ENCODE measurements at places on chromosomes 6 and 20.

DNA sequence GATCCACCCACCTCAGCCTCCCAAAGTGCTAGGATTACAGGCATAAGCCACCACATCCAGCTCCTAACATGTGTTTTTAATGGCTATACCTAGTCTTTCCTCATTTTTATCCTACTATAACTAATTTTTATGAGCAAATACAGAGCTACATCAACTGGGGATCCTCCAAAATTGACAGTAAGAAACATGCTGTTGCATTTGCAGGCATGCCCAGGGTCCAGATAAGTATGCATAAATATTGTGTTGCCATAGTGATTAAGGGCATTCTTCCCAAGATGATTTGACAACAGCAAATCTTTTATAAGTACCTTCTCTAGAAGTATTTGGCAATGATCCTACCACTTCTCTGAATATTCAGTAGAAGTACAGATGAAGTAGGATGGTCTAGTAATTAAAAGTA lies 41.9 kb upstream of the MOXD1 start:
- H3K4me1 ChIP-seq: peaks cover 6% of the 10 kb centered on the region
- H3K27ac ChIP-seq: no peak overlapping the region
- no peak for DNase-seq
- H3K27me3 ChIP-seq: no peaks in the 10 kb centered on the region
- H3K4me3 ChIP-seq: no peak overlapping the region
- peaks cover 22% of the 10 kb centered on the region for H3K36me3 ChIP-seq

- no peaks in the 10 kb centered on the region for H3K27me3 ChIP-seq
- peak; percentile 55 for DNase-seq
- peaks cover 36% of the 10 kb centered on the region for H3K4me1 ChIP-seq
- peaks cover 18% of the 10 kb centered on the region for H3K36me3 ChIP-seq
These were observed 485 bp downstream of the TGIF2 start for GRCh38 chr20:36573798-36574365.

DNA sequence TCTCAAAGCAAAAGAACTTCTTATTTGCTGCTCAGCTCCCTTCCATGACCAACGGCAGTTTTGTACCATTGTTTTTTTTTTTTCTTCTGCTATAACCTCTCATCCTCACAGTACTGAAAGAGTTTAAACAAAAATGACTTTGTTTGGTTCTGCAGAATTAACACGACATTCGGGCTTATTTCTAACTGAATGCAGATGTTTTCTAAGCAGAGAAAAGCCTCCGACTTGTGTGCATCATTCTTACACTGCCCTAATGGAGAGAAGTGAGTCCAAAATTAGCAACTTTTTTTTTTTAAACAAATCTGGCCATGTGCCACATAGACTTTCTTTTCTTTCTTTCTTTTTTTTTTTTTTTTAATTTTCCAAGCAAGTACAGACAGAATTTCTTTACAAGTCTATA lies 382.7 kb downstream of the HDGFL1 start:
- H3K27me3 ChIP-seq: no peaks in the 10 kb centered on the region
- H3K27ac ChIP-seq: no peak overlapping the region
- H3K4me3 ChIP-seq: no peak overlapping the region
- H3K36me3 ChIP-seq: no peaks in the 10 kb centered on the region
- H3K4me1 ChIP-seq: peaks cover 3% of the 10 kb centered on the region

- no peaks in the 10 kb centered on the region for H3K36me3 ChIP-seq
- H3K27ac ChIP-seq: no peak overlapping the region
- peaks cover 25% of the 10 kb centered on the region for H3K27me3 ChIP-seq
- no peak overlapping the region for H3K4me3 ChIP-seq
- no peak for DNase-seq
These were observed 38.6 kb upstream of the SENP6 start for GRCh38 chr6:75563032-75563431.

- no peak for DNase-seq
- H3K4me1 ChIP-seq: no peaks in the 10 kb centered on the region
- no peak overlapping the region for H3K27ac ChIP-seq
- H3K27me3 ChIP-seq: no peaks in the 10 kb centered on the region
- no peaks in the 10 kb centered on the region for H3K36me3 ChIP-seq
These were observed 86.9 kb downstream of the CD109 start for GRCh38 chr6:73782911-73783310.

DNA sequence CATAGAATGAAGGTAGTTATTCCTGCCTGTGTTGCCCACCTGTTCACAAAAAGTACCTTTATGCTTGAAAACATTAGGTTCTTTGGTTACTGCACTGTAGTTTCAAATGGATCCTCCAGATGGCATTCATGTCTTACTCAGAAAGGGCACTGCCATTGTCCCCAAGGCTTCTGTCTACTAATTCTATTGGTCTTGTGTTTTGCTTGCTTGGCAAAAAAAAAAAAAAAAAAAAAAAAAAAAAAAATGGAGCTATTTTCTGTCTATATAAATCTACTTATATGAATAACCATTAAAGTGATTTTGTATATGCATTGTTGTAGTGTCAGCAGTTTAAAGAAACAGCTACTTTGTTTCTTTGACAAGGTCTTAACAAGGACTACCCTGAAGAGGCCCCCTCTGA lies 12.7 kb upstream of the EFHC1 start:
- H3K27ac ChIP-seq: no peak overlapping the region
- no peak for DNase-seq
- H3K4me3 ChIP-seq: no peak overlapping the region
- H3K27me3 ChIP-seq: no peaks in the 10 kb centered on the region

- H3K27ac ChIP-seq: no peak overlapping the region
- H3K4me1 ChIP-seq: peaks cover 9% of the 10 kb centered on the region
- no peaks in the 10 kb centered on the region for H3K36me3 ChIP-seq
- H3K27me3 ChIP-seq: no peaks in the 10 kb centered on the region
These were observed 526.6 kb upstream of the ARID1B start for GRCh38 chr6:156250593-156250992.

DNA sequence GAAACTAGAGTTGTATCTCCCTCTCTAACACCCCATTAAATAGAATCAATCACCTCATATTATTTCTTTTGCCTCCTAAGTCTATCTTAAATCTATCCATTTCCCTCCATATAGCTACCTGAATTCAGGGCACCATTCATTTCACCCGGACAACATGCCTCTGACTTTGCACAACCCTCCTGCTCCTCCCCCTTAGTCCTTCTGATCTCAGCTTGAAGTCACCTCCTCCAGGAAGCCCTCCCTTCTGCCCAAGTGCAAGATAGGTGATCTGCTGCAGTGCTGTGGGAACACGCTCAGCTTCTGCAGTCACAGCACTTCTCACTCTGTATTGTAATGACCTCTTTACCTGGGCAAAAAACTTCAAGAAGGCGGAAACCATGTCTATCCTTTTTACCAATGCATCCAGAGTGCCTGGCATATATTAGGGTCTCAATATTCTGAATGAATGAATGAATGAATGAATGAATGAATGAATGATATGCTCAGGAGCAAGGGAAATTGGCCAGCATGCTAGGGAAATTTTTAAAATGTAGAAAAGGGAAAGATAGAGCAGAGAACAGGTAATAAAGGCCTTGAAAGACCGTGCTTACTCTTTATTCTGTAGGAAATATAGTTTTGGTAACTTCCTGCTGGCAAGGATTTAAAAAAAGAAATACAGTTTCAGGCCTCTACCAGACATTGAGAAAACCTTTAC lies 41.7 kb downstream of the MBOAT1 start:
- H3K36me3 ChIP-seq: peaks cover 6% of the 10 kb centered on the region
- no peak overlapping the region for H3K4me3 ChIP-seq
- no peak overlapping the region for H3K27ac ChIP-seq
- no peaks in the 10 kb centered on the region for H3K27me3 ChIP-seq
- no peak for DNase-seq

DNA sequence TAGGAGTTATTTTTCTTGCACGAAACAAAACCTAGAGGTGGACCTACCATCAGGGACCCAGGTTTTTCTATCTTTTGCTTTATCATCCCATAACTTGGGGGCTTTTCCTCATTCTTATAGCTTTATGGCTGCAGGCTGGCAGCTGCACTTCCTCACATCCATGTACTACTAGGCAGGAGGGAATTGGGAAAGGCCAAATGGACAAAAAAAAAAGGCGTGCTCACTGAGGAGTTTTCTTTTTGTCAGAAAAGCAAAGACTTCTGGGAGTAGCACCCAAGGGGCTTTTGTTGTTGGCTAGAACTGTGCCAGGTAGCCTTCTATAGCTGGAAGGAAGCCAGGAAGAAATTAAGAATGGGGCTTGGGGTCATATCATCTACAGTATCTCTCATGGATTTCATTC lies 61.4 kb downstream of the SLX4IP start:
- peaks cover 20% of the 10 kb centered on the region for H3K4me1 ChIP-seq
- no peak overlapping the region for H3K27ac ChIP-seq
- H3K27me3 ChIP-seq: no peaks in the 10 kb centered on the region
- H3K36me3 ChIP-seq: peaks cover 1% of the 10 kb centered on the region
- no peak for DNase-seq
- H3K4me3 ChIP-seq: no peak overlapping the region

DNA sequence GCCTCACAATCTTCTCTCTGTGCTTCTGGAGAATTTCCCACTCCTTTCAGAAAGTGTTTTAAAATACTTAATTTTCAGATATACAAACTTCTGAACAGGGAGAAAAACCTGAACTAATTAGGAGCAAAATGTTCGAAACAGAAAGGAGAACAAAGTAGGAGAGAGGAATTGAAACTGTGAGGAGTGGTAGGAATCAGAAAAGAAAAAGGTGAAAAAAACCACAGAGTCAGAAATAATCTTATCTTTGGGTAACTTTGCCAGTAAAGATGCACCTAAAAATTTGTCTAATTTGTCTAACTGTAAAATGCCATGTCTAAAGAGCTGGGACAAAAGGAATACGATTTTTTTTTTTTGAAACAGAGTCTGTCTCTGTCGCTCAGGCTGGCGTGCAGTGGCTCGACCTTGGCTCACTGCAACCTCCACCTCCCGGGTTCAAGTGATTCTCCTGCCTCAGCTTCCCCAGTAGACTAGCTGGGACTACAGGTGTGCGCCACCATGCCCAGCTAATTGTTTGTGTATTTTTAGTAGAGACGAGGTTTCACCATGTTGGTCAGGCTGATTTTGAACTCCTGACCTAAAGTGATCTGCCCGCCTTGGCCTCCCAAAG lies 4.7 kb upstream of the RIPOR2 start:
- H3K4me1 ChIP-seq: peaks cover 83% of the 10 kb centered on the region

DNA sequence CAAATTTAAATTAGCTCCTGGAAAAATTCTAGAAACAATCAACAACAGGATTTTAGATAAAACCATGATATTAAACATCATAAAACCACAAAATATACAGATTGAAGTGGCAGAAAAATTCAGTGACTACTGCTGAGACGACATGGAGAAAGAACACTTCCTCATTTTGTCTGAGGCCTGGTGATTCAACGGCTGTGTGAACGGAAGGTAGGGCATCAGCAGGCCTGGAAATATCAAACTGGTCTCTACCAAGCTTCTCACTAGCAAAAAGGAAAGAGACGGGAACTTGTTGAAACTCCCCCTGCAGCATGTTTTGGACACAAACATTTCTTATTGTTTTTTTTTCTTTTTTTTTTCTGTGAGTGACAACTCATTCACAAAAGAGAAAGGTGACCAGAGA lies 58.0 kb upstream of the AHI1 start:
- H3K27me3 ChIP-seq: peaks cover 2% of the 10 kb centered on the region
- H3K4me3 ChIP-seq: no peak overlapping the region
- H3K36me3 ChIP-seq: no peaks in the 10 kb centered on the region
- no peak overlapping the region for H3K27ac ChIP-seq
- peaks cover 11% of the 10 kb centered on the region for H3K4me1 ChIP-seq
- no peak for DNase-seq

DNA sequence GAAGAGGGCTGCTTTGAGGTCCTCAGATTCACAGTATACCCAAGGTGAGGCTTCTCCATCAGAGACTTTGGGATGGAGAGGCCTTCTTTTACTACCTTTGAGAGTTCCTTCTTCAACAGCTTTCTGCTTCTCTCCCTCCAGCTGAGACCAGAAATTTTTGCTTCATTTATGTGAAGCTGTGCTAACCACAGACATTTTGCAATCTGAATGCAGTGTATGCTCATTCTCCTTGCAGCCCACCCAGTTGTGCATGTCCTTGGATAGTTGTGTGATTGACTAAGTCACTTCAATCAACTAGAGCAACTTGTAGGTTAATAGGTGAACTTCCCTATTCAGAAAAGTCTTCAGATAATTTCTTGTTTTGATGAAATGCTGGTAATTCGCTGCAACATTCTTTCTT lies 20.1 kb downstream of the DCBLD1 start:
- peaks cover 2% of the 10 kb centered on the region for H3K27me3 ChIP-seq
- H3K4me3 ChIP-seq: no peak overlapping the region
- no peak overlapping the region for H3K27ac ChIP-seq

DNA sequence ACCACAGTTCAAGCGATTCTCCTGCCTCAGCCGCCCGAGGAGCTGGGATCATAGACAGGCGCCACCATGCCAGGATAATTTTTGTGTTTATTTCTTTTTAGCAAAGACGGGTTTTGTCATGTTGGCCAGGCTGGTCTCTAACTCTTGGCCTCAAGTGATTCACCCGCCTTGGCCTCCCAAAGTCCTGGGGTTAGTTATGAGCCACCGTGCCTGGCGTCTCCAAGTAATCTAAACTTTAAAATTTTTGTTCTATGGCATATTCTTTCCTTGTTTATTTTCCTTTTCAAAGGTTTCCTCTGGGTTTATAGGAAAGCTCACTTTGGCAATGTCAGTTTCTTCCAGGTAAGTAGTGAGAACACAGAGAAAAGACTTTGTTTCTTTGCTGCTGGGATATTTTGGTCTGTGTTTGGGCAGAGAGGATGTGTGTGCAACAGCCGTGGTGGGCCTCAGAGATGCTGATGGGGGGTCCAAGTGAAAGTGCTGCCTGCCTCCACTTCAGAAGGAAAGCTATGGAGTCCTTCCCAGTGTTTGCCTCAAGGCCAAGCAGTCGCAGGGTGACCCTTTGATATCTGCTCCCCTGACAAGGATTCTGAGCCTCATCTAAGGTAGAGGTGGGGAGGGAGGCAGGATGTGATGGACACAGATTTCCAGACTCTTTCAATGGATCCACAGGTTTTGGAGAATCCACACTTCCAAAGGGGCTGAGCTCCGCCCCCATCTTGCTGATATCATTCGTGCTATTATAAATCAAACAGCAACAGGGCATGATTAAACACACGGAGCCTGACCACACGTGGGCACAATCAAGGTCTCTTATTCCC lies 2.3 kb downstream of the LRP11 start:
- H3K36me3 ChIP-seq: no peaks in the 10 kb centered on the region
- peaks cover 14% of the 10 kb centered on the region for H3K4me1 ChIP-seq
- no peak overlapping the region for H3K4me3 ChIP-seq
- DNase-seq: no peak
- no peak overlapping the region for H3K27ac ChIP-seq

DNA sequence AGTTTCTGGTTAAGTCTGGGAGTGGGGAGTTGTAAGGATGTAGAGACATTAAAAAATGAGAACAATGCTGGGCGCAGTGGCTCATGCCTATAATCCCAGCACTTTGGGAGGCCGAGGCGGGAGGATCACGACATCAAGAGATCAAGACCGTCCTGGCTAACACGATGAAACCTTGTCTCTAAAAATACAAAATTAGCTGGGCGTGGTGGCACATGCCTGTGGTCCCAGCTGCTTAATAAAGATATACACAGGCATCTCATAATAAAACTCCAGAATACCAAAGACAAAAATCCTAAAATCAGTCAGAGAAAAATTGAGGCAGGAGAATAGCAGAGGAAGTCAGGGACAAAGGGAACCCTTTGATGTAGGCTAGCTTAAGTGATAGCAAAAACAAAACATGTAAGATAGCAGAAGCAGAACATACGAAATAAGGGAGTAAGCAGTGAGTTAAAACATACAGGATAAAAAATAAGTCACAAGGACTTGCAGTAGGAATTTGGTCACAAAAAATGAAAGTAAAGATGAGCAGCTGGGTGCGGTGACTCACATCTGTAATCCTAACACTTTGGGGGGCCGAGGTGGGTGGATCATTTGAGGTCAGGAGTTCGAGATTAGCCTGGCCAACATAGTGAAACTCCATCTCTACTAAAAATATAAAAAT lies 23.6 kb downstream of the DDX43 start:
- H3K27me3 ChIP-seq: no peaks in the 10 kb centered on the region
- no peak overlapping the region for H3K4me3 ChIP-seq
- H3K27ac ChIP-seq: no peak overlapping the region
- H3K36me3 ChIP-seq: peaks cover 54% of the 10 kb centered on the region
- no peak for DNase-seq

All from activated B cell treated with CpG ODN at 0.5 μM for 24 hours (primary cell).